ENCODE measurements at places on chromosomes 2 and 18. TPM values are rescaled to one million over a fixed set of nuclear protein-coding genes. Genes with fewer than 3 reads are reported as not detected.

CDH20 gene
- 0.22 TPM for polyA plus RNA-seq

SPATA3 gene
- not detected for polyA plus RNA-seq

MALL gene
- polyA plus RNA-seq, result 147 TPM

CPO gene
- polyA plus RNA-seq, result 0.31 TPM

GRCh38 chr2:122988395-122989221, 1036.5 kb upstream of the CNTNAP5 start:
- no peak overlapping the region for H3K27ac ChIP-seq
- no peak for DNase-seq
- H3K36me3 ChIP-seq, result no peaks in the 10 kb centered on the region
- H3K4me1 ChIP-seq, result no peaks in the 10 kb centered on the region

- no peak for DNase-seq
- H3K27me3 ChIP-seq, result peaks cover 15% of the 10 kb centered on the region
- H3K4me1 ChIP-seq, result no peaks in the 10 kb centered on the region
- H3K36me3 ChIP-seq, result peaks cover 35% of the 10 kb centered on the region
- peak overlapping the region; percentile 81 for H3K4me3 ChIP-seq
These were observed 1.1 kb downstream of the COPS9 start for GRCh38 chr2:240134956-240135520.

DNA sequence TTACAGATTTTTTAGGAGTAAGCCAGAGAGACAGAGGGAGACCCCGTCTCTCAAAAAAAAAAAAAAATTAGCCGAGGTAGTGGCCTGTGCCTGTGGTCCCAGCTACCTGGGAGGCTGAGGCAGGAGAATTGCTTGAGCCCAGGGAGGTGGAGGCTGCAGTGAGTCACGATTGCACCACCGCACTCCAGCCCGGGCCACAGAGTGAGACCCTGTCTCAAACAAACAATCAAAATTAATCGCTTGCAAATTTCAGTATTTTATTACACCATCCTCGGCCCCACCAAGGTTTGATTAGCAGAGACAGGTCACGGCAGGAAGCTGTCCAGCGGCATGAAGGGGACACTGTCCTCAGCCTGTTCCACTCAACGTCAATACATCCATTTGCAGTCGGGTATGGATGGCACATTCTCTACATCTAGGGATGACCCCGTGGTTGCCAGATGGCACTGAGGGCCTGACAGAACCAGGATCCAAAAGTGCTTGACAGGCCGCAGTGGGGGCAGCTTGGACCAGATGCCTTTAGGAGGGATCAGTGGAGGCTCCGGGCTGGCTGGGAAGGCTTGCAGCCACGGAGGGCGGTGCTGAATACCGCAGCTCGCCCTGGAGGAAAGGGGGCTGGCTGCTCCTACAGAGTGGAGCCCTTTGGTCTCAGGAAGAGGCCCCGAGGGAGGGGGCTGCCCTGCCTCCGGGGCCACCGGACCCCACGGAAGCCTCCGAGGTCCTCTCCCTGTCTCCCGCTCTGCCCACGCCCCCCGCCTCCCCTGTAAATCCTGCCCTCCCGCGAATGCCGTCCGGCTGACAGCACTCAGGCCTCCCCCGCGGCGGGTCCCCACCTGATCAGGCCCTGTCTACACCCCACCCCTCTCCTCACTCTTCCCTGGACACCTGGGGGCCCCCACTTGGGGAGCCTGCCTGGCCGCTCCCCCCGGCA, 13.1 kb downstream of the ASPRV1 start:
- DNase-seq, result peak; percentile 29
- no peak overlapping the region for H3K27ac ChIP-seq
- peak overlapping the region; percentile 25 for H3K4me3 ChIP-seq

- peaks cover 13% of the 10 kb centered on the region for H3K4me1 ChIP-seq
- DNase-seq, result no peak
- H3K27ac ChIP-seq, result no peak overlapping the region
These were observed 124.5 kb upstream of the PKDCC start for GRCh38 chr2:41923156-41923786.

DNA sequence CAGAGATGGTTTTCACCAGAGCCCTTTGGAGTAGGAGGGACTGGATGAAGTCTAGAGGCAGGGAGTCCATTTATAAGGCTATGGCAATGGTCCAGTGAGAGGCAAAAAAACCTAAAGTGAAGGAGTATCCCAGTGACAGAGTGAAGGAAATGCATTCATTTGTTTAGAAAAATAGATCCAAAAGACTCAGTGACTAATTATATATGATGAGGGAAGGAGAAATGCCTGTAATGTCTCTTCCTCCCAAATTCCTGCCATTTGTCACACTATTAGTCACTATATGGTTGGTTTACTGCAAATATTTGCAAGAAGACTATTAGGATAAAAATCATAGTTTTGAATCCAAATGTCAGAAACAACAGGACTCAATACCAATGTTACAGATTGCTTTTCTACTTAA, 104.2 kb downstream of the ZNF521 start:
- no peaks in the 10 kb centered on the region for H3K27me3 ChIP-seq
- H3K27ac ChIP-seq, result no peak overlapping the region
- DNase-seq, result no peak

GRCh38 chr18:10893196-10893595, 256.2 kb downstream of the PIEZO2 start:
- peaks cover 9% of the 10 kb centered on the region for H3K36me3 ChIP-seq
- no peaks in the 10 kb centered on the region for H3K27me3 ChIP-seq
- DNase-seq, result no peak
- H3K4me3 ChIP-seq, result no peak overlapping the region

- H3K4me1 ChIP-seq, result no peaks in the 10 kb centered on the region
- no peak overlapping the region for H3K4me3 ChIP-seq
- H3K36me3 ChIP-seq, result no peaks in the 10 kb centered on the region
- H3K27ac ChIP-seq, result no peak overlapping the region
These were observed 20.1 kb downstream of the TMEM17 start for GRCh38 chr2:62485761-62486438.

GRCh38 chr2:68767031-68767961, 32.7 kb downstream of the ARHGAP25 start:
- no peak overlapping the region for H3K4me3 ChIP-seq
- H3K4me1 ChIP-seq, result no peaks in the 10 kb centered on the region
- H3K27ac ChIP-seq, result no peak overlapping the region
- DNase-seq, result no peak
- H3K36me3 ChIP-seq, result no peaks in the 10 kb centered on the region

- no peaks in the 10 kb centered on the region for H3K27me3 ChIP-seq
- H3K36me3 ChIP-seq, result no peaks in the 10 kb centered on the region
- DNase-seq, result no peak
- H3K4me3 ChIP-seq, result no peak overlapping the region
- H3K4me1 ChIP-seq, result no peaks in the 10 kb centered on the region
- H3K27ac ChIP-seq, result no peak overlapping the region
These were observed 88.0 kb downstream of the LTBP1 start for GRCh38 chr2:33034784-33035183.

- H3K27me3 ChIP-seq, result peaks cover 2% of the 10 kb centered on the region
- peak within 1 kb of the TSS; percentile 15 for H3K27ac ChIP-seq
- no peak within 1 kb of the TSS for H3K4me3 ChIP-seq
- H3K36me3 ChIP-seq, result no peaks in the 10 kb centered on the region
- H3K4me1 ChIP-seq, result no peaks in the 10 kb centered on the region
These were observed at the start of gene PLCD4 for GRCh38 chr2:218607436-218608115. TSS of gene PLCD4 (plus strand) at chr2:218607899. CDS start at chr2:218615740, 7,841 bp downstream.

GRCh38 chr2:161796192-161796591, 172.0 kb downstream of the SLC4A10 start:
- H3K27ac ChIP-seq, result no peak overlapping the region
- no peak overlapping the region for H3K4me3 ChIP-seq
- no peaks in the 10 kb centered on the region for H3K4me1 ChIP-seq
- no peak for DNase-seq
- no peaks in the 10 kb centered on the region for H3K36me3 ChIP-seq
- no peaks in the 10 kb centered on the region for H3K27me3 ChIP-seq

GRCh38 chr2:36698993-36699392, 2.5 kb downstream of the VIT start:
- H3K4me1 ChIP-seq, result no peaks in the 10 kb centered on the region
- H3K4me3 ChIP-seq, result no peak overlapping the region
- H3K27me3 ChIP-seq, result no peaks in the 10 kb centered on the region
- H3K27ac ChIP-seq, result no peak overlapping the region
- no peak for DNase-seq

Data from large intestine (tissue), 12 donors.